ENCODE measurements at places on chromosomes 6 and 20.

- no peak for DNase-seq
These were observed 145.1 kb downstream of the MRPL14 start for GRCh38 chr6:43982084-43982625.

DNA sequence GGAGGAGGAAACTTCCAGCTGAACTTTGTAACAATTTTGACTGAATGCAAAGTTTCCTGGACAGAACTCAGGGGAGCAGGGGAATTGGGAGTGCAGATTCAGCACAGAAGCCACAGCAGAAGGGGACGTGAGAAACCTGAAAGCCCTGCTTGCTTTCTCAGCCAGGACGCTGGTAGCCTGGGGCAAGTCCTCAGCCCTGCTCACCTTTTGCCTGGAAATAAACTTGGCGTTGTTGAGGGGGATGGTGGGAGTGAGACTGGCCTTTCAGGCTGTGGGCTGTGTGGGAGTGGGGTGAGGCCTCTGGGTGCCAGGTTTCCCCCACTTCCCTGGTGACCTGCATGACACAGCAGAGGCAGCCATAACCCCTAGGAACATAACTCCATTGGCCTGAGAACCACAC lies 238.1 kb upstream of the HS3ST5 start:
- no peak for DNase-seq

DNA sequence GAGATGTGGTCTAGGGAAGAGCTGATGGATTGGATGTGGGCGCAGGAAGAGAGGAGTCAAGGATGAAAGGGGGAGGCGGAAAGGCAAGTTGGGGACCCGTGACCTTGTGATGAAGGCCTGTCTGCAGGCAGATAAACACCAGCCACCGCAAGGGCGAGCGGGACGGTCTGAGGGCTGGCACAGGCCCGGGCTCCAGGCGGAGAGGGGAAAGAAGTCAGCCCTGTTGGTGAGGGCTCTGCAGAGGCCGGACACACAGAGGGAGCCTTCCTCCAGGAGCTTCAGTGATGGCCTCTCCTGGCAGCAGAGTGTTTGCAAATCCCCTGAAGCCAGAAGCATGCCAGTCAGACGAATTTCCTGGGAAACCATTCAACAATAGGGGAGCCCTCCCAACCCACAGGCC lies 112.2 kb downstream of the ZDHHC14 start:
- no peak for DNase-seq

GRCh38 chr6:106637051-106637716 lies 7.8 kb downstream of the QRSL1 start:
- no peak for DNase-seq

DNA sequence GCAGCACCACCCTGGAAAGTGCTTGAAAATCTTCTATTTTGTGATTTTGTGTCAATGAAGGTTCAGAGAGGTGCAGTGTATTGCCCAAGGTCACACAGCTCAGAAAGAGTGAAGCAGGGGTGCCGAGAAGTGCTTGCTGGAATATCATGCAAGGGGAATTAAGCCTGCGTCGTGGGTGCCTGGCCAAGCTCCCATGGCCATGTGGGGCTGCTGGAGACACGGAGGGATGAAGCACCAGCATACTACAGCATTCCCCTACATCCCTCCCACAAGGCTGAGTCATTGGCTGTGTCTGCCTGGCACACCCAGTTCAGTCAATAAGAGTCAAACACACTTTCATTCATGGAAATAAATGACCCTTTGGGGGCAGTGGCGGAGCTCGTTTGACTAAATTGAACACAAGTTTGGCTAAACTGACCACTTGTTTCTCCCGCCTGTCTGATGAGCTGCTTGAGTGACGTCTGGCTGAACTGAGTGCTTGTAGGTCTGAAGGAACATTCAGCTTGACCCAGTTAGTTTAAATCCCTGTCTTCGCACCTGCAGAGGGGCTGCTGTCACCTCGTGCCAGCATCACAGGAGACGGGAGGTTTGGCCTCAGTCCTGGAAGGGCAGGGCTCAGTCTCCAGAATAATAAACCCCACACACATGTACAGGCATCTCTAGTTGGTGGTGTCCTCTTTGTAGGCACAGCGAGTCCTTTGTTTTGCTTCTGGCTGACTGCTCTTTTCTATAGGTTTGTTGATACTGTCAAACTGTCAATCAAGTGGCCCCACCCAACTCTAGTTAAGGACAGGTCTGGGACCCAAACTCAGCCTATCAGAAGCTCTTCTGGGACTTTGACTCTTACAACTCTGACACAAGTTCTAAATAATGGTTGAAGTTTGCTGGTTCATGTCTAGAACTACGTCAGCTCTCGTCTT lies 8.4 kb upstream of the TGM2 start:
- peak; percentile 60 for DNase-seq

GRCh38 chr20:64229507-64230061 lies 26.0 kb upstream of the PCMTD2 start:
- no peak for DNase-seq

DNA sequence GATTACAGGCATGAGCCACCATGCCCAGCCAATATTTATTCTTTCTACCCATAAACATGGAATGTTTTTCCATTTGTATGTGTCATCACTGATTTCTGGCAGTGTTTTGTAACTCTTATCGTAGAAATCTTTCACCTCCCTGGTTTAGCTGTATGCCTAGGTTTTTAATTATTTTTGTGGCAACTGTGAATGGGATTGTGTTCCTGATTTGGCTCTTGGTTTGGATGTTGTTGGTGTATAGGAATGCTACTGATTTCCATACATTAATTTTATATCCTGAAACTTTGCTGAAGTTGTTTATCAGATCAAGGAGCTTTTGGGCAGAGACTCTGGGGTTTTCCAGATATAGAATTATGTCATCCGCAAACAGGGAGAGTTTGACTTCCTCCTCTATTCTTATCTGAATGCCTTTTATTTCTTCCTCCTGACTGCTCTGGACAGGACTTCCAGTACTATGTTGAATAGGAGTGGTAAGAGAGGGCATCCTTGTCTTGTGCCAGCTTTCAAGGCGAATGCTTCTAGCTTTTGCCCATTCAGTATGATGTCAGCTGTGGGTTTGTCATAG lies 198.6 kb downstream of the ZDHHC14 start:
- no peak for DNase-seq
